Small intestine (tissue), 16 donors: ENCODE measurements at places on chromosomes 12 and 14. TPM values are rescaled to one million over a fixed set of nuclear protein-coding genes. Genes with fewer than 3 reads are reported as not detected.

GRCh38 chr12:98733667-98734350, 88.7 kb downstream of the APAF1 start:
- DNase-seq, result no peak
- peaks cover 10% of the 10 kb centered on the region for H3K36me3 ChIP-seq
- no peak overlapping the region for H3K27ac ChIP-seq
- no peak overlapping the region for H3K4me3 ChIP-seq
- H3K4me1 ChIP-seq, result no peaks in the 10 kb centered on the region

- H3K36me3 ChIP-seq, result no peaks in the 10 kb centered on the region
- H3K27ac ChIP-seq, result no peak overlapping the region
- H3K4me3 ChIP-seq, result no peak overlapping the region
- no peaks in the 10 kb centered on the region for H3K27me3 ChIP-seq
Observed at GRCh38 chr12:90055071-90055470, 346.4 kb upstream of the ATP2B1 start.

DNA sequence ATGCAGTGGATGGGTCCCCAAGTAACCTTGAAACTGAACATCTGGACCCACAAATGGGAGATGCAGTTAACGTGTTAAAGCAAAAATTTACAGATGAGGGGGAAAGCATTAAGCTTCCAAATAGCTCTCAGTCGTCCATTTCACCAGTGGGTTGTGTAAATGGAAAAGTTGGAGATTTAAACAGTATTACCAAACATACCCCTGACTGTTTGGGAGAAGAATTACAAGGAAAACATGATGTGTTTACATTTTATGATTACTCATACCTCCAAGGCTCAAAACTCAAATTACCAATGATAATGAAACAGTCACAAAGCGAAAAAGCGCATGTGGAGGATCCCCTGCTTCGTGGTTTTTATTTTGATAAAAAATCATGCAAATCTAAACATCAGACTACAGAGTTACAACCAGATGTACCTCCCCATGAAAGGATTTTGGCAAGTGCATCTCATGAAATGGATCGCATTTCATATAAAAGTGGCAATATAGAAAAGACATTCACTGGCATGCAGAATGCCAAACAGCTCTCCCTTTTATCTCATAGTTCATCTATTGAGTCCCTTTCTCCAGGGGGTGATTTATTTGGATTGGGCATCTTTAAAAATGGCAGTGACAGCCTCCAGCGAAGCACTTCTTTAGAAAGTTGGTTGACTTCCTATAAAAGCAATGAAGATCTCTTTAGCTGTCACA, 116.6 kb upstream of the NPAS3 start:
- H3K4me1 ChIP-seq, result no peaks in the 10 kb centered on the region
- no peak overlapping the region for H3K4me3 ChIP-seq
- H3K36me3 ChIP-seq, result no peaks in the 10 kb centered on the region
- no peak for DNase-seq

PAPLN gene
- 3.0 TPM for polyA plus RNA-seq

CLEC4D gene
- 0.03 TPM for polyA plus RNA-seq
